D721Med (cell line): ENCODE measurements at places on chromosomes 5 and 9.

GRCh38 chr5:6781716-6782115 lies 68.5 kb downstream of the TENT4A start:
- no peak for DNase-seq

DNA sequence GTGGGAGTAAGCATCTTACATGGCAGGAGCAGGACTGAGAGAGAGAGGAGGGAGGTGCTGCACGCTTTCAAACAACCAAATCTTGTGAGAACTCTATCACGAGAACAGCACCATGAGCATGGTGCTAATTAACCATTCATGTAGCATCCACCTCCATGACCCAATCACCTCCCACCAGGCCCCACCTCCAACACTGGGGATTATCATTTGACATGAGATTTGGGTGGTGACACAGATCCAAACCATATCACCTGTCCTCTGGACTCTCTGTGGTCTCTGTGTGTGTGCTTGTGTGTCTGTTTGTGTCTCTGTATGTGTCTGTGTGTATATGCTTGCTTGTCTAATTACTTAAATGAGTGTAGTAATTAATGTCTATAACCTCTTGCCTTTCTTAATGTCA lies 31.1 kb downstream of the SEC61B start:
- no peak for DNase-seq

DNA sequence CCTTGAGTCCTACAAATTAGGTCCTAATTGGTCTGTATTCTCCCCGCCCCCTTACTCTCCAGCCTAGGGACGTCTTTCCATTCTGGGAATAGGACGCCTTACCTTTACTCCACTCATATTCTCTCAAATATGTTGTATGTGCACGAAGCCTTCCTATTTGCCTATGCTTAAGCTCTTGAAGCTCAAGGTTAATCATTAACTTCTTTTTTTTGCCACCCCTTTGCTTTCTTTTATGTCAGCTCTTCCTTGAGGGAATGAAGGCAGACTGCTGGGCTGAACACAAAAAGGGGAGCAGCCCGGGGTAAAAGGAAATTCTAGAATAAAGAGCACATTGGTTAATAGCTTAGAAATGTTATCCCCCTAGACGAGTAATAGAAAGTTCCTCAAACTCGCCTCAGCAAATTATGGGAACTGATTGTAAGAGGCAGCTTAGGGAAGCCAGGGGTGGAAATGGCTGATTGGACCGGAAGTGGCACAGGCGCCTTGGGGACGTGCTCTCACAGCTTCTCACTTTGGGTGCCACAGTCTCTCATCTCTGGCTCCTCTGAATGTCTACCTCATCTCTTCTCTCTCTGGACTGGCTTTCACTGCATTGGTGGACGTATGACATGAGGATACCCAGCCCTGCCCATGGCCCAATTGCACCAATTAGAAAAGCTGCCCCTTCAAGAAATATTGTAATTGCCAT lies 122.3 kb upstream of the IL12B start:
- no peak for DNase-seq

- DNase-seq: no peak
Observed at GRCh38 chr9:120221844-120222243, 358.1 kb downstream of the CDK5RAP2 start.

DNA sequence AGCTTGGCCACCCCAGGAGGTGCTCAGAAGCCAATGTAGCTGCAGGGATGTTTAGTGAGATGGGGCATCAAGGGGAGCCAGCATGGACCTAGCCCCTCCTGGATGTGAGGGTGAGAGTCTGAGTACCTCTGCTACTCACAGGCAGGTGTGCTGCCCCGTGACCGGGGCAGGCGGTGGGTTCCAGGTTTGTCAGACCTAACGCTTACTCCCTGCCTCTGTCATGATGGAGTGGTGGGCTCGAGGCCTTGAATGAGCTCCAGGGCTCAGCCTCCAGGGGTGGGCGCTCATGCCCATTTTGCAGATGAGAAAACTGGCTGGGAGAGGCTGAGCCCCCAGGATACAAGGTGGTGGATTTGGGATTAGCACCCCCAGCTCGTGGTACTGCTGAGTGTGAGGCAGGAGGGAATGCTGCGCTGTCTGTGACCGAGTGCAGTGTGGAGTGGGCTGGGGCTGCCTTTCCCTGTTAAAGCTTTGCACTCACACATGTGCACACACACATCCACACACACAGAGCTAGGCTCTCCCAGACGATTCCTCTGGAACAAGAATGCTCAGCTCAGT lies 1.5 kb downstream of the RXRA start:
- no peak for DNase-seq

DNA sequence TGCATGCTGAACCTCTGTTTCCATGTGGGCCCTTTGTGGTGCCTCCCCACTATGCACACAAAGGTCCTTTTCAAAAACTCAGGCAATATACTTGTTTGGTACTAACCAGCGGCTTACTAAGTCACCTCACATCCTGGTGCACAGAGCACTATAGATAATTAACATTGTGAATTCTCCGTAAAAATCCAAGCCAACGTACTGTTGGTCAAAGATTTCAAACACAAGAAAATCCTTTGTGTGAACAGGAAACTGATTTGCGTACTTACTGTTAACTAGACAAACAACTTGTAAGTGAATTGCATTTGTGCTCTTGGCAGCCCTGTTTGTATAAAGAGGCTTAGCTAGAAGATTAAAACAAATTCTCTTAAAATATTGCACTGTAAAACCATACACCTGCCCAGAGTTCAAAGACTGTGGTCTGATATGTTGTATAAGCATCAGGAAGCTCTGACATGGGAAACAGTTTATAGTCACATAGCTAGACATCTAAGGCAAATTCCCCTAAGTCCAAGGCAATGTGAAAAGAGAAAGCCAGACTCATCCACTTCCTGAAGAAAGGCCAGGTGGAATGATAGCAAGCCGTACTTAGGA lies 125.0 kb upstream of the SLC12A2 start:
- no peak for DNase-seq

DNA sequence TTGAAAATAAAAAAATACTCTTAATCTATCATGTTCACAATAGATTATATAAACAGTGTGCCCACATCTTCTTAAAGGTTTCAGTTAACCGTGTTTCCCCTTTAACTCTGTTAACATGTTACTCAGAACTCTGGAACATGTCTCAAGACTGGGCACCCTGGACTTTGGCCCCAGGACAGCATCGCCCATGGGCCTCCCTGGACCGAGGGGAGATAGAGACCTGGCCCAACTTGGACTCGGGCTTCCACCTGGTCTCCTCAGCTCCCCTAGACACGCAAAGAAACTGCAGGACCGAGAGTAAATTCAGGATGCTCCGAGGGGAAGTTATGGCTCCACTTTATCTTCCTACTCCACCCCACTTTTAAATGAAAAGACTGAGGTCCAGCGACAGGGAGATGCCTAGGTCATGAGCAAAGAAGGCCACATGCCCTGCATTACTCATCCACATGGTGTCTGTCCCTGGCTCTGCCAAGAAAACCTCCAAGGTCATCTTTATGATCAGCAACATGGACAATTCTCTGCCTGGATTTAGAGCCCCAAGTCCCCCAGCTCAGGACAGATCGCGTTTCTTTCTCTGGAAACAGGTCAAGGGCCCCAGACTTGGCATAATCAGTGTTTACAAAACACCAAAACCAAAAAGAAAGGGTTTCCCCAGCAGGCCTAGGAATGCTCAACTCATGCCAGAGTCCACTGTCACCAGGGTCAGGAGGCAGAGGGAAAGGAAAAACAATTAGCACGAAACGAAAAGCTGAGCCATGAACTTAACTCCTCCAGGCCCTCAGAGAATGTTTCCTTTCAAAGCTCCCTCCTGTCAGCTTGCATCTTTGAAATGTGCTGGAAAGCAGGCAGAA lies 17.4 kb downstream of the GPX3 start:
- no peak for DNase-seq

GRCh38 chr5:8824371-8824770 lies 721.5 kb downstream of the SEMA5A start:
- no peak for DNase-seq
